ENCODE measurements at places on chromosomes 5 and 9.

GRCh38 chr5:142808878-142809598, 38.9 kb downstream of the ARHGAP26 start:
- DNase-seq, result no peak

DNA sequence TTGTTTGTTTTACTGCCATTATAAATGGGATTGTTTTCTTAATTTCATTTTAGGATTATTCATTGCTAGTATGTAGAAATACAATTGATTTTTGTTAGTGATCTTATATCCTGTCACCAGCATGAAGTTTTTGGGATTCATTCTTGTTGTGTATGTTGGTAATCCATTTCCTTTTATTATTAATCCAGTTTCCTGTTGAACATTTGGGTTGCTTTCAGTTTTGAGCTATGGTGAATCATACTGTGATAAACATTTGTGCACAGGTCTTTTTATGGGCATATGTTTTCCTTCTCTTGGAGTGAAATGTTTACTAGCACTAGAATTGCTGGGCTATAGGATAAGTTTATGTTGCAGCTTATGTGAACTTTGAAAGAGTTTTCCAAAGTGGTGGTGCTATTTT, 69.6 kb downstream of the MAN2A1 start:
- no peak for DNase-seq

DNA sequence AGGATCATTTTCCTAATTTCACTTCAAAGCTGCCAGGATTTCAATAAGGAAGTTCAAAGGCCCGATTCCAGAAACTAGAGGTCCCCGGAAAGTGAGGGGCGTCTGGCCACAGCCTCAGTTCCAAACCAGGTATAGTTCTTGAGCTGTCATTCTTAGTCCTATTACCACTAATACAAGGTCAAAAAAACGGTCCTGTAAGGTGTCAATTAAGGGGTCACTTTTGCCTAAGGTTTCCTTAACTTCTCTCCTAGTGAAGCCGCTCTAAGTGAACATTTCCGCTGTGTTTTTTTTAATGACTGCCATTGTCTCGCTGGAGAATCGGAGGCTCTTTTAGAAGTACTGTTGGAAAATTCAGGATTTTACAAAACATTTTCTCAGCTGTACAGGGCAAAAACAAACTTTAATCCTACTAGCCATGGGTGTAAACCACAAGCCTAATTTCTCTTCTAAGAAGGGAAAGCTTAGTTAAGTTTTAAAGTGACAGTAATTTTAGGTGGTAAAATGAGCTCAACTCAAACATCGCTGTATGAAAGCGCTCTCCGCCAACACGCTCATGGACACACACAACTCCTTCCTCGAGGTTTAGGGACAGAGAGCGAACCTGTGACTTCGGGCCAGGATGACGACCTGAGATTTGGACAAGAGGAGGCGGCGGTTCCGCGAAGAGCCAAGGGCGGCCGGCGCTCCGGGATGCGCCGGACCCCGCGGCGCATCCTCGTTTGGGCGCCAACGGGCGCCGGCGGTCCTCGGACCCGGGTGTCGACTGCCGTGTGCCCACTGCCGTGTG, 76.7 kb upstream of the IFNE start:
- DNase-seq, result no peak

DNA sequence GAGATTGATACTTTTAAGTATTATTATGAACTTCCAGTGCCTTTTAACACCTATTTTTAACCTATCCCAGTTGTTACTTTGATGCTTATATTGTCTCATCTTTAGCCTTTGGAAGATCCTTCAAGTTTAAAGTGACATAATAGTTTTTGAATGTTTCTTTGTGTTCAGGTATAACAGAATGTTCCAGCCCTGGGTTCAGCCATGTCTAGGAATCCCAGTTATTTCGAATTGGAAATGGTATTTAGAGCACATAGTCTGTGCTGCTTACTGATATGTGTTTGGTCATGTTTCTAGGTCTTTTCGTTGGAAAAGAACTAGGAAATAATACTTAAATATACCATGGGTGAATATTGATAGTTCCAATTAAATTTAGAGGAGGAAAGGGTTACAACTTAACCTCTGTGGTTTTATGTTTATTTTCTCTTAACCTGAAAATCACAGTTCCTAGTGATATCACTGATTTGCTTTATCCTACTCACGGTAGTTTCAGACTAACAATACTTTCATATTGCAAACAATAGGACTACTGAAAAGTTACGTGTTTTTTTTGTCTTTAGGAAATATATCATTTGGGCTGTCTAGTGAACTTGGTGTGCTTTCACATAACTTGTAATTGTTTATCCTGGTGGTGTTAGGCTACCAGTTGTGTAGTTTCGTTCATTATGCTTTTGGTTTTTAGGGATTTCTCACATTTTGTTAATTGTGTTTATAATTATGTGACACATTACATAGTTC, 37.8 kb downstream of the UHRF2 start:
- no peak for DNase-seq

DNA sequence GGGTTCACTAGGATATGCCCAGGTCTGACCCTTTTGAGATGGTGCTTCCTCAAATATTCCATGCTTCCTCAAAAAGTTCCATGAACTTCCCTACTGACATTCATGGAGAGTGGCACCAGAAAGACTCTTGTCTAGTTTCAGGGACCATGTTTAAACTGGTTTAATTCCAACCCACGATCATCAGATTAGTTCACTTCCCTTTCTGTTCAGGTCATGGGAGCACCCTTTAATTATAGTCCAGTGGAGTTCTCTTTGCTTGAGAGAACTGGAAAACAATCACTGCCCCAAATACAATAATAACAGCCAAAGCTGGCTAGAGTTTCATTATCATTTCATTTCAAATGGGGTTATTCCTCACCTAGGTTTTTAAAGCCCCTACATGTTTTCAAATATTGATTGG, 9.7 kb upstream of the ERBIN start:
- no peak for DNase-seq

- DNase-seq, result no peak
Measured at GRCh38 chr5:16916262-16916878, 19.7 kb downstream of the MYO10 start.

- no peak for DNase-seq
Measured at GRCh38 chr9:119365291-119366027, 3.8 kb downstream of the BRINP1 start.

DNA sequence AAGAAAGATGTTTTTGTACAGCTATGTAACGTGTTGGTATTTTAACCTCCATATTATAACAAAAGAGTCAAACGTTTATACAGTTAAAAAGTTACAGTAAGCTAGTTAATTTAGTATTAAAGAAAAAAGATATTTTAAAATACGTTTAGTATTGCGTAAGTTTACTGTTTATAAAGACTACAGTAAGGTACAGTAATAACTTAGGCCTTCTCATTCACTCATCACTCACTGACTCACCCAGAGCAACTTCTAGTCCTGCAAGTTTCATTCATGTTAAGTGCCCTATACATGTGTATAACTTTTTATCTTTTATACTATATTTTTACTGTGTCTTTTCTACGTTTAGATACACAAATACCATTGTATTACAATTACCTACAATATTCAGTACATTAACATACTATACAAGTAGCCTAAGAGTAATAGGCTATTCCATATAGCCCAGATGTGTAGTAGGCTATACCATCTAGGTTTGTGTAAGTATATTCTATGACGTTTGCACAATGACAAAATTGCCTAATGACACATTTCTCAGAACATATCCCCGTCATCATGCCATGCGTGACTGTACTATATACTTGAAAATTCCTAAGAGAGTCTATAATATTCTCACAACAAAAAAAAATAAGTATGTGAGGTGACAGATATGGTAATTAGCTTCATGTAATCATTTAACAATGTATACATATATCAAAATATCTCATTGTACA, 33.8 kb downstream of the ERP44 start:
- no peak for DNase-seq

DNA sequence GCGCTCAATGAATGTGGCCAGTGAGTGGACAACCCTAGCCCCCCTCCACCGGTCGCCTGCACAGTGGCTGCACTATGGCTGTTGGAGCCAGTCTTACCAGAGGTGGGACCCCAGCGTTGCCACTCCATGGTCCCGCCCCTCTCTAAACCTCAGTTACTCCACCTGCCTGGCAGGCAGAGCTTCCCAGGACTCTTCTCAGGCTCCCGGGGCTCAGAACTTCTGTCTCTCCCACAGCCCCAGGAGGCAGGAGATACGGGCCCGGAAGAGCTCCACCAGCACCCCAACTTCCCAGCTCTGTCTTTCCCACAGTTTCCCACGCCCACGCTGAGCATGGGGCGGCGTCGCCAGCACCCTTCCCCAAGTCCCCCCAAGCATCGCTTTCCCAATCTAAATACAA, 975 bp downstream of the RASGEF1C start:
- DNase-seq, result no peak

GRCh38 chr9:113649054-113649453, 185.5 kb downstream of the RGS3 start:
- DNase-seq, result no peak

GRCh38 chr5:76790632-76791290, 28.1 kb upstream of the F2RL1 start:
- no peak for DNase-seq

DNA sequence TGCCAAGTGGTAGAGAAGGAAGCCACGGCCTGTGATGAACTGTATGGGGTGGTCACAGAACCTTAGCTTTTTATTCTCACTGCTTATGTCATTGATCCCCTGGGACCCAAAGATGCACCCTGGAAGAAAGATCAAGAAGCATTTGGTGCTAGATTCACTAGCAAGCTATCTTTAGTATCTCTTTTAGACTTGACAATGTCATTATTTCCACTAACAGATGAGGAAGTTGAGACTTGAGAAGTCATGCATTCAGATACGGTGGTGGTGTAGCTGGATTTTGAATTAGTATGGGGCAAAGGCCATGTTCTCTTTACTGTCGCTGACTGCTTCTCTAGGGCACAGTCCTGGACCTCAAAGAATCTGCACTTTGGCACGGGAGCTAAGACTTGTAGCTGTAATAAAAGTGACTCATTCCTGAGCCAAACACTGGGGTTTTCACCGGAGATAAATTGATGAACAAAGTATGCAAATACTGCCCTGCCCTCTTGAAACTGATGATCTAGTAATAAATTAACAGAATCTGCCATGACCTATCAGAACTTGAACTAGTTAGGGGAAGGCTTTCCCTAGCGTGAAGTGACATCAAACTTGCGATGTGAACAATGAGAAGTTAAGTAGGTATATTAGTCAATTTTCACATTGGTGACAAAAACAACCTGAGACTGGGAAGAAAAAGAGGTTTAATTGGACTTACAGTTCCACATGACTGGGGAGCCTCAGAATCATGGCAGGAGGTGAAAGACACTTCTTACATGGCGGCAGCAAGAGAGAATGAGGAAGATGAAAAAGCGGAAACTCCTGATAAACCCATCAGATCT, 5.4 kb downstream of the GDA start:
- DNase-seq, result no peak

- DNase-seq, result no peak
Measured at GRCh38 chr5:56253126-56253525, 20.0 kb upstream of the ANKRD55 start.

- DNase-seq, result no peak
Measured at GRCh38 chr5:119374901-119375300, 19.1 kb downstream of the TNFAIP8 start.

DNA sequence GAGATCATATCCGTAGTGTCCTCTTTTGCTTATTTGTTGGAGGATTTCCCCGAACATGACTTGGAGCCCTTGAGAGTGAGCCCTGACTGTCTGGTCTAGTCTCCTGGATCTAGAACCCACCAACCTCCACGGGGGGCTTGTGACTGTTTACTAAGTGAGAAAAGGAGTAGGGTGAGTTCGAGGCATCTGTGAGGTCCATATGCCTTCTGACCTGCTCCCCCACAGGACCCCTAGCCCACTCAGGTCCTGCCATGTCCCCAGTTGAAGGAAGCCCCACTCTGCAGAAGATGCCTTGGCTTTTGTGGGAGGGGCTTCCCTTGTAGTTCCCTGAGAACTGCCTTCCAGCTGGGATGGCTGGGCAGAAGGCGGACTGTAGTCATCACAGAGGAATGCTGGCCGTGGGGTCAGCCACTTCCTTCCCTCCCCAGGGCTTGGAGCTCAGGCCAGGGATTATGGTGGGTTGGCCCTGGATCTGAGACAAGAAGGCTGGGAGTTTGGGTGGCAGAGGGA, 7.0 kb upstream of the IRF1 start:
- DNase-seq, result no peak

- DNase-seq, result no peak
Measured at GRCh38 chr5:128143911-128144310, 60.3 kb downstream of the SLC12A2 start.

DNA sequence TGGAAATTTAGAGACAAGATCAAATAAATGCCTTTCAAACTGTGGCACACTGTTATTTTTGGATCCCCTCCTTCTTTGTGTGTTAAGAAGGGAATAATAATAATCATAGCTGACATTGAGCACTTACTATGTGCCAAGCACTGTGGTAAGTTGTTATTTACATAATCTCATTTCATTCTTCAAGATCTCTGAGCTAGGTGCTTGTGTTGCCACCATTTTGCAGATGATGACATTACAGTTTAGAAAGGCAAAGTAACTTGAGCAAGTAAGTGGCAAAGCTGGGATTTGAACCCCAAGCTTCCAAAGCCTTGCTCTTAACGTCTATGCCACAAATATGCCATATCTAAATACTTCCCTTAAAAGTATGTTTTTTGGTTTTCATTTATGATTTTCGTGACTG, 121.8 kb upstream of the TMEM161B start:
- DNase-seq, result no peak

- DNase-seq, result no peak
Measured at GRCh38 chr5:135040333-135041144, 6.5 kb upstream of the PITX1 start.

GRCh38 chr9:109307380-109308240, 13.2 kb downstream of the EPB41L4B start:
- no peak for DNase-seq

DNA sequence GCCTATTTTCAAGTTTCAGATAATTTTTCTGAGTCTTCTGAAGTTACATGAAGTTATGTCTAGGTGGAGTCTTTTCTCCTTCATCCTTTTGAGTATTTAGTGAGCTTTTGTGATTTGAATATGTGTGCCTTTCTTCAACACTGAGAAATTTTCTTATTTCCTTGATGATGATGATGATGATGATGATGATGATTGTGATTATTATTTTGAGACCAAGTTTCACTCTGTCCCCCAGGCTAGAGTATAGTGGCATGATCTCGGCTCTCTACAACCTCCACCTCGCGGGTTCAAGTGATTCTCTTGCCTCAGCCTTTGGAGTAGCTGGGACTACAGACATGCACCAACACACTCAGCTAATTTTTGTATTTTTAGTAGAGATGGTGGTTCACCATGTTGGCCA, 26.2 kb downstream of the ENTREP1 start:
- DNase-seq, result no peak

Data from stimulated activated CD4-positive, alpha-beta T cell treated with anti-CD3 and anti-CD28 coated beads, Interleukin-12 subunit alpha, Interleukin-12 subunit beta, amount 100 ng/mL, for 24 hours (primary cell).